HuH-7 (cell line): ENCODE measurements at places on chromosomes 6 and 20.
A peak's percentile ranks its signal among the peaks of the same experiment; 100 is the strongest.

DNA sequence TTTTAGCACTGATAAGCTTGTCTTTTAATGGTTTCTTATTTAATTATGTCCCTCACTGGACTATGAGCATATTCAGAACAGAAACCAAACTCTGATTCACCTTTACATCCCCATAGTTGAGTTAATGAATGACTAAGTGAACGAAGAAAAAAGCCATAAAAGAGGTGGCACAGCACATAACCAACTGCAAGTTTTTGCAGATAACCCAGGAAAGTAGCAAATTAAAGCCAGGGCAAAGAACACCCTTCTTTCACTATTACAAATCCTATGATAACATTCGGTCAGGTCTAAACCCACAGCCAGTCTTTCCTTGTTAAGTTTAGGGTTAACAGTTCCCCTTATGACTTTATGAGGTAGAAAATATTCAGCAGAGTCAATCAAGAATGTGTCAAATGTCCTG lies 102.7 kb downstream of the RIN2 start:
- DNase-seq, result peak; percentile 64

GRCh38 chr20:38833154-38833856 lies 27.8 kb downstream of the PPP1R16B start:
- DNase-seq, result no peak

- DNase-seq, result no peak
These were observed 247.2 kb downstream of the LAMA2 start for GRCh38 chr6:129130106-129130505.

DNA sequence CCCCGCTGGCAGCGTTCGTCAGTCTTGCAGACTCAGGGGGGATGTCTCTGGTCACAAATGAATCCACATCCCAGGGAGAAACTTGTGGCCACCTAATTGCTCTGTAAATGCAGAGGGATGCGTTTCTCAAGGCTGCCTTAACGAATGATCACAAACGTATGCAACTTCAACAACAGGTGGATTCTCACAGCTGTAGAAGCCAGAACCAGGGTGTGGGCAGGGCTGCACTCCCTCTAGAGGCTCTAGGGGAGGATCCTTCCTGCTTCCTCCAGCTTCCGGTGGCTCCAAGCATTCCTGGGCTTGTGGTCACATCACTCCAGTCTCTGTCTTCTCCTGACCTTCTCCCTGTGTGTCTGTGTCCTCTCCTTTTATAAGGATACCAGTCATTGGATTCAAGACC lies 3.3 kb upstream of the TAF4 start:
- DNase-seq, result no peak

- DNase-seq, result no peak
These were observed 20.4 kb upstream of the MAP3K4 start for GRCh38 chr6:160971171-160971570.

- no peak for DNase-seq
These were observed 106.7 kb upstream of the AHI1 start for GRCh38 chr6:135604035-135604860.
